NCI-H1048 (cell line): ENCODE measurements at places on chromosomes 16 and 17.

GRCh38 chr16:50451951-50452508 is 83.2 kb upstream of the BRD7 start:
- DNase-seq, result no peak

- no peak for DNase-seq
Observed at GRCh38 chr16:3017794-3018506, at the start of gene CLDN6. Gene CLDN6 (minus strand): TSS chr16:3018183. CDS start chr16:3016021, 2,162 bp downstream.

GRCh38 chr17:45338023-45338781 is 21.4 kb upstream of the MAP3K14 start:
- no peak for DNase-seq

GRCh38 chr16:68287276-68288251 is 23.2 kb downstream of the SLC7A6OS start:
- no peak for DNase-seq

DNA sequence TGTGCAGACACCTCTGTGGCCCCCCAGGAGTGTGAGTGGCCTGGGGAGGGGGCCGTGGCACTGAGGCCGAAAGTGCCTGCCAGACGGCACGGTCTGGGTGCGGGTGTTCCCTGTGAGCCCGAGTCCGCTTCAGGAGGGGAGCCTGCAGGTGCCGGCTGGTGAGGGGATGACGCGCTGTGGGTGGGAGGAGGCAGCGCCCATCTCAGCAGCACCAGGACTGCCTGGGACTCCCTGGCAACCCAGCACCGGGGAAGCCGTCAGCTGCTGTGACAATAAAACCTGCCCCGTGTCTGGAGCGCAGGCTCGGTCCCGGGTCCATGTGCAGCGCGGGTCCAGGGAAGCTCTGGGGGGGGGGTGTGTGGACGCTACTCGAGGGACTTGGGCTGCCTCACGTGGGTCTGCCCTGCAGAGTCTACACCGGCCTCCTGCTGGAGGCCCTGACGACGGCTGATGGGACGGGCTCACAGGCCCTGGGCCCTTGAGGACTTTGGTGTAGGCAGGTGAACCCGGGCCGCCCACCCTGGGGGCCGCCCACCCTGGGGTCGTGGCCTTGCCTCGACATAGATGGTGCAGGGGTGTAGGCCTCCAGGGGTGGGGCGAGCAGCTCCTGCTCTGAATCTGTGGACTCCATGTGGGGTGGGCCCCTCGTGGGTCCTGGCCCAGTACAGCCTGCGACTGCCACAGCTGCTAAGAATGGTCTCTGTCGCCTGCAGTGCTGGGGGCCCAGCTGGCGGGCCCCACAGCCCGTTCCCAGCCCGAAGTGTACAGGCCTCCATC is 5.9 kb upstream of the RAB40C start:
- DNase-seq, result no peak

- no peak for DNase-seq
Observed at GRCh38 chr16:84065536-84066132, 23.0 kb upstream of the SLC38A8 start.

DNA sequence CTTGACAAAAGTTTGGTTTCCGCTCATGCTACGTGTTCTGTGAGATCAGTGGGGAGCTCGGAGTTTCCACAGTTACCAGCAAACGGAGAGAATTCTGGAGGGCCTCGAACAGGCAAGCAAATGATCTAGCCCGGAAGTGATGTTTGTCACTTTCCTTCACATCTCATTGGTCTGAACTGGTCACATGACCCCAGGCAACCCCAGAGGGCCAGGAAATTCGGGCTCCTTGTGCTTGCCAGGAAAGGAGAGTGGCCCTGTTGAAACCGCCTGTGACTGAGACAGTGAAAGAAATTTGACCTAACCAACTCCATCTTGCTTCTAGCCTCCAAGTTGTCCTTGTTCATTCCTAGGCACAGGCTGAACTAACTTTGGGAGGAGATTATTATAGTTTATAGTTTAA is 23.0 kb downstream of the SPPL2C start:
- DNase-seq, result no peak

GRCh38 chr17:69540356-69540755 is 125.9 kb downstream of the MAP2K6 start:
- no peak for DNase-seq

- no peak for DNase-seq
Observed at GRCh38 chr17:79993390-79994227, 42.1 kb downstream of the TBC1D16 start.

- DNase-seq, result no peak
Observed at GRCh38 chr17:2892305-2892971, 96.2 kb downstream of the RAP1GAP2 start.

GRCh38 chr17:39782980-39783379 is 45.2 kb downstream of the GRB7 start:
- DNase-seq, result no peak

DNA sequence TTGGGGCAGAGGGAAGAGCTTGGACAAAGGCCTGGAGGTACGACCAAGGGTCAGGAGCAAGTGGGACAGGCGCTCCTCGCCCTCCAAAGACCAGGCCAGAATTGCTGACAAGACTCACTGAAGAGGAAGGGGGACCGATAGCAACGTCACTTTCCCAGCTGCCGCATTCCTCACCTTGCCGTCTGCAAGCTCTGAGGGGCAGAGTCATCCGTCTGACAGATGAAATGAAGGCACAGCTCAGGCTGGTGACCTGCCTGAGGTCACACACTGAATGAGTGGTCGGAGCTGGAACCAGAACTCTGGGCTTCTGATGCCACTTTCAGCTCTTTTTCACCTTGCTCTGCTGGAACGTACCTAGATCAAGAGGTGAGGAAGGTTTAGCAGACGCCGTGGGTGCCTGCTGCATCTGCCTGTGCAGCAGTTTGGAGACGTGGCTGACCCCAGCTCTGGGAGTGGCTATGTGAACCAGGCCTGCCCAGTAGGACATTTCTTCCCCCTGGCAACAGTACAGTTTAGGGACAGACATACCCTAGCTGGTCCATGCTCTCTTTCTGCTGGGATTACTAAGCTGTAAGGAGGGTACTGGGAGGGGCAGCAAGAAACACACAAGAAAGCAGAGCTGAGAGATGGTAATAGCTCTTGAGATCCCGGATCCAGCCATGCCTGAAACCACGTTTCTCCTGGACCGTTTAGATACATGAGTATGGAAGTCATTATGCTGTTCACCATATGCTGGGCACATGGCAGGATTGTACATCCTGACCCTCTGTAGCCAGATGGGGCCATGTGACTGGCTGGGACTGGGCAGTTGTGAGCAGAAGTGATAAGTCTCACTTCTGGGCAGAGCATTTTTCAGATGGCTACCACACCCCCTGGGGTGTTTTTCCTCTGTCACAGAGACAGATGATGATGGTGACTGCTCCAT is 50.9 kb downstream of the IL21R start:
- DNase-seq, result no peak

DNA sequence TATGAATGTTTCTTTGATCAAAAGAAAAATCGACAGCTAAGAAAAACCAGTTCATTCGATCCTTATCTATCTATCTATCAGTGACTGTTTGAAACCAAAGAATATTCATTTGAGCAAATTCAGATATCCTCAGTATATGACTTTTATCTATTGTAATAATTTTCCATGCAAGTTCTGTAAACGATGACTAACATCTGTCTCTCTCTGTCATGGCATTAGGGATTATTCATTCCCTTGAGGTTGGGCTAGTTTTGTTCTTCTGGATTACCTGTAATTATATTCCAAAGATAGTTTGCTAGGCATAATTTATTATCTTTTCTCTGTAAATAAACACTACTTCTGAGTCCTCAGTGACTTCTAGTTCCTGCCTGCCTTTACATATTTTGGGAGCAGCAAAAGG is 497.7 kb upstream of the CDH11 start:
- no peak for DNase-seq

DNA sequence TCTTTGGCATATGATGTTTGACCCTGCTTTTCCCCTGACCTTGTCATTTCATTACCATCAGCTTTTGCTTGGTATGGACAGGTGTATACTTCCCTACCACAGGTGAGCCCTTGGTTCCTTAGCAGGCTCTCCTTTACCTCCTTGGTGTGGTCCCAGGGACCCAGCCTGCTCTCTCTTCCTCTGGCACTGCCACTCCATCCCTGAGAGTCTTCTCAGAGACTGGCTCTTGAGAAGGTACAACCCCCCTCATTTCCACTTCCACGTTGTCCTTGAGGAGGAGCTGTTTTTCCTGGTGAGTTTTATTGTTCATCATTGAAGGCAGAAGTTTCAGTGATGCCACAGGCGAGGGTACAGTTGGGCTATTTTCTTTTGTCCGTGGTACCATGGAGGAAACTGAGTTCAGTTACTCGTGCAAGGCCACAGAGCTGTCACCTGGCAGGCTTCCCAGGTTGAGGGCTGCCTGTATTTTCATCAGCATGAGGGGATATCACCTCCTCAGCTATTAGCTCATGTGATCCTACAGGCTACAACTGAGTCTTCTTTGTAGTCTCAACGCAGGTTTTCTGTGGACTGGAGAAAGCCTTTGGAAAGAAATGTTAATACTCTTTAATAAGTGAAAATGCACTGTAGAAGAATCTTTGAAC is 52.3 kb downstream of the MSI2 start:
- DNase-seq, result no peak
